ENCODE measurements at places on chromosomes 5 and 9. TPM values are rescaled to one million over a fixed set of nuclear protein-coding genes. Genes with fewer than 3 reads are reported as not detected.

- no peak for DNase-seq
These were observed 286.4 kb downstream of the EBF1 start for GRCh38 chr5:158813275-158813674.

DNA sequence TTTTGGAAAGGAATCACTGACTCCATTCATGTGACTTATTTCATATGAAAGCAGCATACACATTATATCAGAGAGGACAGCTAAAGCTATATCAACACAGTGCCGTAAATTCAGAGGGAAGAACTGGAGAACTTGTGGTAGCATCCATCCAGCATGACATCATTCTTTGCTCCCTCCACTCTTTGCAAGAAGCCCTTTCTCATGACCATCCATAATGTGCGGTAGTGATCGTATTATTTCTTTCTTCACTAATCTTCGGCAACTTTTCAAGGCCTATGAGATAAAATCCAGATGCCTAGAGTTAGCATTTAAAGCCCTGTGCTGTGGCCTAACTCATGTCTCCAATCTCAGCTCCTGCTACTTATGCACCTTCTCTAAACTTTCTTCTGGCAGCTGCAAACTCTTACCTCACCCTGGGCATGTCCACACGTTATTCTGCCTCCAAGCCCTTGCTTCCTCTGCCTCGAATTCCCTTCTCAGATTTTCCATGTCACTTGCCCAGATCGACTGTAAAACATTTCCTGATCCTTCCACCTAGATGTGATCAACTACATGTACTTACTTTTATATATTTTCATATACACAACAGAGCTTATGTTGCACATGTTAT is 307.3 kb upstream of the SGCD start:
- DNase-seq: peak; percentile 61

- no peak for DNase-seq
These were observed 47.2 kb upstream of the ARL15 start for GRCh38 chr5:54357408-54358058.

GRCh38 chr9:106075236-106075959 is 381.1 kb downstream of the TMEM38B start:
- DNase-seq: no peak

GRCh38 chr9:105859428-105860091 is 165.2 kb downstream of the TMEM38B start:
- DNase-seq: no peak

GRCh38 chr9:83322438-83322837 is 215.8 kb downstream of the FRMD3 start:
- no peak for DNase-seq

- no peak for DNase-seq
These were observed 70.3 kb upstream of the EQTN start for GRCh38 chr9:27367175-27367798.

DNA sequence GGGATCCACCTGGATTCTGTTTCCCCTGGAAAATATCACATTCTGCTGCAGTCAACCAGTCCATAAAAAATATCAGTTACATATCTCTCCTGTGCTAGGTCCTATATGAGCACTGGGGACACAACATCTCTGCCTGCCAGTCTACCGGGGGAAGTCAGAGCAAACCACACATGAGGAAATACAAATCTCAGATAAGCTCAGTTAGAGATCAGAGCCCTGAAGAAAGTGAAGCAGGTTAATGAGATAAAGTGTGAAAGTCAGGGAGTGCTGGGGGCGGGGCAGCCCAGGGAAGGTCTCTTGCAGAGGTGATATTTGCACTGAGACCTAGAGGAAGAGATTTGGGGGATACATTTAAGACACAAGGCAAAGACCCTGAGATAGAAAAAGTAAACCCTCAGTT is 67.8 kb upstream of the SLC1A1 start:
- peak; percentile 43 for DNase-seq

GRCh38 chr5:32285510-32286138 is 27.1 kb downstream of the MTMR12 start:
- no peak for DNase-seq

DNA sequence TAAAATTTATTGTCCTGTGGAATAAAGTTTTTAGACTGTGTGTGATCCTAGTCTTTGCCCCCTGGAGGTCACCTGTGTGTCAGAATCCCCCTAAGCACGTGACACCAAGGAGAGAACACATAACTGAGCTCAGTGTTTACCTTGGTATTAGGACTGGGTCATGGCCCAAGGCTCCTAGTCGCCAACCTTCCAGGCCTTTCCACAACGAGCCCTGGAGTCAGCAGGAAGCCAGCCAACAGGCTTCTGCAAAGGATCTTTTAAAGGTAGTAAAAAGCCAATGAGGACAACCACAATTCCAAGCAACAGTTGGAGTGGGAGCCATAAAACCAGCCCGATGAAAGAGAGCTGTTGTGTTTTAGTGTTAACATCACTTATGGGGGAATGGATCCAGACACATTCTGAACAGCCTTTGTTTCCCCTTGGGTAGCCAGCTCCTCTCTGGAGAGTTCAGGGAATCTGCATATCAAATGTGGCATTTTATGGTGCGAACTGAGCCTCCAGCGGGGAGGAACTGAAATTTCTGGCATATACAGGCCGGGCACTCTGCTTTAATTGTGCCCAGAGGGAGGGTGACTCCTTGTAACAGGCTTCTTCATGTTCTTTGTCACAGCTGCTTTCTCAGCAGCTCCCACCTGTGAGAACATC is 239.9 kb downstream of the FSTL4 start:
- no peak for DNase-seq

- DNase-seq: no peak
These were observed 25.2 kb downstream of the RIGI start for GRCh38 chr9:32500768-32501167.

- DNase-seq: no peak
These were observed 91.2 kb downstream of the MTRR start for GRCh38 chr5:7960142-7960541.

DNA sequence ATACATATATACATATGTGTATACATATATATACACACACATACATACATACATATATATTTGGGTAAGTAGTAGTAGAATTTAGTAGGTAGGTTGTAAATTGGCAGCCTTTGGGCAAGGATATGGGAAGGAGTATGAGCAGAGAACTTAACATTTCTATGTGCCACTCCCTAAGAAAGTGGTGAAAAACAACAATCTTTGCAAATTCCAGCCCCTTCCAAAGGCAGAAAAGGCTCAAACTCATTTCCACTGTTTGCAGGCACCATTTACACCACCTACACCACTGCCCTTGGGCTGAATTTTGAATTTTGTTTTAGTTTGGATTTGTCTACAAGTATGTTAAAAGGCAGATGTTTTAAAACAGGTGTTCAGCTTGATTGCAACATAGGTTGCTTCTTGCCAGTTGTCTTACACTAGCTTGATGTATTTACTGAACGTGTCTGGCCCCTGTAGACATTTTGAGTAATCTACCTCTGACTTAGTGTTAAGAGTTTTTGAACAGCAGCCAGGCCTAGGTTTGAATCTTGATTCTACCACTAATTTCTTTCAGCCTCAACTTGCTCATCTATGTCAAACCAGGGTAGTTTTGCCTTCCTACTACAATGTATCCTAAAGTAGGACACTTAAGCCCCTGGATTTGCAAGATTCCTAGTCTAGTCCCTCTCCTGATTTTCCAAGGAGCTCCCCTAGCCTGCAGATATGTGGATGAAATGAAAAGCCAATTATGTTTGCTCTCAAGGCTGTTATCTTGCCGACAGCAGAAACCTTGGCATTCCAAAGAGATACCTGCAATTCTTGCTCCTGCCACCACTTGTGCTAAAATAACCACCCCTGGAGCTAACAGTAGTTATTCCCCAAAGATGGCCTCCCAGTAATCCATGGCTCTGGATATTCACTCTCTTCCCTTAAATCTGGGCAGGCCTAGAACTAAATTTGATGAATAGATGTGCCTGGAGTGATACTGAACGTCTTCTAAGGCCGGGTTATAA is 156.2 kb upstream of the SLC44A1 start:
- no peak for DNase-seq

Gene NIPSNAP3A
- 26.0 TPM for polyA plus RNA-seq

Gene ITGA2
- 3.7 TPM for polyA plus RNA-seq

Gene C5orf52
- polyA plus RNA-seq: not detected

Gene DELE1
- 32.6 TPM for polyA plus RNA-seq

Gene LPAR1
- polyA plus RNA-seq: 25.8 TPM

Gene ANXA2R
- 2.2 TPM for polyA plus RNA-seq

Gene SAXO1
- polyA plus RNA-seq: 0.06 TPM

Gene LRSAM1
- polyA plus RNA-seq: 15.0 TPM

Gene ABLIM3
- 8.2 TPM for polyA plus RNA-seq

Gene SOHLH1
- polyA plus RNA-seq: not detected

Gene EFCAB9
- polyA plus RNA-seq: not detected

Data from stomach (tissue), 19 donors.